ENCODE measurements at places on chromosomes 7 and 10.

DNA sequence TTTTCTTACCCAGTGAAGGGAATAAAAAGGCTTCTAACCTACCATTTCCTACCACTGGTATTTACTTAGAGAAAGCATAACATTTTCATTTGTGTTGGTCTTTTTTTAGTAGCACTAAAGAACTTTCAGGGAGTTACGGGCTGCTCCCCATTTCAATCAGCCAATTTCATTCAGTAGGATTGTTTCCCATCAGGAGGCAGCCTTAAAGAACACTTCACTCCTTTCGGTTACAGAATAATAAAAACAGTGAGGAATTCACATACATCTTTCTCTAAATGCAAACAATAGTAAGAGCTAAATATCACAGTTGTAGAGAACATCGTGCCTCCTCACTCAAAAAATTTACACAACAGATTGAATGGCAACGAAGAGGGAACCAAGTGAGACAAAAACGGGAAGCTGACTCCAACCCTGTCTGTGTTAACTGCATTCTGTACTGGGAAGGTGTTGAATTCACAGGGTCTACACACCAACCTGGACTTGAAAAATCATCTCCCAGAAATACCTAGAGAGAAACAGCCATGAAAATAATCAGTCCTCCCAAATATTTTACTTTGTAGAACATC lies 55.5 kb upstream of the ABLIM1 start:
- peaks cover 3% of the 10 kb centered on the region for H3K4me1 ChIP-seq
- H3K27ac ChIP-seq = no peak overlapping the region
- H3K4me3 ChIP-seq = no peak overlapping the region

DNA sequence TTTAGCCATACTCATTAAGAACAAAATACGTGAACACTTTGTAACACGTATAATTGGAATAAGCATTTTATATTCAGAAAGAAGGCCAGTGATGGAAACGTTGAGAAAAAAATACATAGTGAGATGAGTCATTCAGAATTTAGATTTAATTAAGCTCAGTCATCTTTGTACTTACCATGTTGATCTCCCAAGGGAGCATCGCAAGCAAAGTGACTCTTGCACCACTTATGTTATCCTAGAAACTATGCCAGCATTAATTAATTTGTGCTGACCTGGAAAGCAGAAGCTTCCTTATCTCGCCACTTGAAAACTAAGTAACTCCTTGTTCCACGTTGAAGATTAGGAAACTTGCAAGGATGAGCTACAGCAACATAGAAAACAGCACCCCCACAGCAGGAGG lies 9.7 kb upstream of the MPP7 start:
- no peak overlapping the region for H3K27ac ChIP-seq
- no peaks in the 10 kb centered on the region for H3K27me3 ChIP-seq
- no peaks in the 10 kb centered on the region for H3K36me3 ChIP-seq
- no peak overlapping the region for H3K4me3 ChIP-seq
- no peaks in the 10 kb centered on the region for H3K4me1 ChIP-seq

DNA sequence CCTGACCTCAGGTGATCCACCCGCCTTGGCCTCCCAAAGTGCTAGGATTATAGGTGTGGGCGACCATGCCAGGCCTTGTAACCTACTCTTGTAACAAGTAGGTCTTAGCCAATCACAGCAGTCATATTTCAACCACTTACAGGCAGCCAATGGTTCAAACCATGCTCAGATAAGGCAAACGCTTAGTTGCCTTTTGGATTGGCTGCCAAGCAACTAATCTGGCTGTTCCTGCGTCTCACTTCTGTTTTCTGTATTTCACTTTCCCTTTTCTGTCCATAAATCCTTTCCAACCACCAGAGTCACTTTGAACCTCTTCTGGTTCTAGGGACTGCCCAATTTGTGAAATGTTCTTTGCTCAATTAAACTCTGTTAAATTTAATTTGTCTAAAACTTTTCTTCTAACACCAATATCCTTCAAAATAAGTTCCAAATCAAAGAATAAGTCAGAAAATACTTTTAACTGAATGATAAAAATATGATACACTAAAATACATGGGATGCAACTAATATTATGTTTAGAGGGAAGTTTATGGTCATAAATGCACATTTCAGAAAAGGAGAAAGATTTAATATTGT lies 19.1 kb upstream of the PRF1 start:
- no peaks in the 10 kb centered on the region for H3K36me3 ChIP-seq
- H3K27me3 ChIP-seq = no peaks in the 10 kb centered on the region
- no peak overlapping the region for H3K4me3 ChIP-seq
- no peak for DNase-seq

- no peaks in the 10 kb centered on the region for H3K4me1 ChIP-seq
- no peak overlapping the region for H3K4me3 ChIP-seq
- H3K27ac ChIP-seq = no peak overlapping the region
- DNase-seq = no peak
- no peaks in the 10 kb centered on the region for H3K36me3 ChIP-seq
Measured at GRCh38 chr10:10350050-10350449, 667.6 kb upstream of the CELF2 start.

GRCh38 chr10:101492205-101492604 lies 95.9 kb downstream of the POLL start:
- no peaks in the 10 kb centered on the region for H3K27me3 ChIP-seq
- H3K36me3 ChIP-seq = no peaks in the 10 kb centered on the region
- H3K4me3 ChIP-seq = no peak overlapping the region
- peaks cover 7% of the 10 kb centered on the region for H3K4me1 ChIP-seq
- H3K27ac ChIP-seq = no peak overlapping the region

- no peak overlapping the region for H3K4me3 ChIP-seq
- no peaks in the 10 kb centered on the region for H3K36me3 ChIP-seq
- H3K4me1 ChIP-seq = no peaks in the 10 kb centered on the region
- no peak overlapping the region for H3K27ac ChIP-seq
- no peak for DNase-seq
- no peaks in the 10 kb centered on the region for H3K27me3 ChIP-seq
Measured at GRCh38 chr10:131242007-131242406, 69.5 kb downstream of the TCERG1L start.

DNA sequence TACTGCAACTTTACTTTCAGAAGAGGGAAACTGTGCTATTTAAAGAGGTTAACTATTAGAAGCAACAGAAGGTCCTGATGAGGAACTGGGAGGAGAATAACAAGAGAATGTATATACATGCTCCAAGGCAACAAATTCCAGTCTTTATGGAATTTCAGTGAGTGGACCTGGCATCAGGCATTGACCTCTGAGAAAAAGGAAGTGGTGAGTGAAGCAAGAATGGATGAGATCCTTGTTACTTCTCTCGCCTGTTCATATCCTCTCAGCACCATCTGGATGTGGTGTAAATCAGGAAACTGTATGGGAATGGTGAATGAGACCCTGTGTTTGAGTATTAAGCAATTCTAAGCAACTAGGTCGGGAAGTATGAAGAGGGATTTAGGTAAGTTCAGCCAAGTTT lies 30.3 kb upstream of the KBTBD2 start:
- H3K27me3 ChIP-seq = no peaks in the 10 kb centered on the region
- no peak for DNase-seq
- H3K4me3 ChIP-seq = no peak overlapping the region
- H3K36me3 ChIP-seq = peaks cover 19% of the 10 kb centered on the region
- no peaks in the 10 kb centered on the region for H3K4me1 ChIP-seq
- no peak overlapping the region for H3K27ac ChIP-seq

GRCh38 chr7:108063520-108063933 lies 60.6 kb upstream of the LAMB1 start:
- no peaks in the 10 kb centered on the region for H3K36me3 ChIP-seq
- H3K4me3 ChIP-seq = no peak overlapping the region
- DNase-seq = no peak
- no peak overlapping the region for H3K27ac ChIP-seq

- H3K36me3 ChIP-seq = peaks cover 5% of the 10 kb centered on the region
- no peak overlapping the region for H3K27ac ChIP-seq
- H3K4me1 ChIP-seq = peaks cover 27% of the 10 kb centered on the region
- H3K27me3 ChIP-seq = no peaks in the 10 kb centered on the region
- no peak for DNase-seq
Measured at GRCh38 chr7:155759740-155760430, 52.4 kb downstream of the SHH start.

- H3K27ac ChIP-seq = no peak overlapping the region
- no peaks in the 10 kb centered on the region for H3K27me3 ChIP-seq
- no peaks in the 10 kb centered on the region for H3K36me3 ChIP-seq
- no peak overlapping the region for H3K4me3 ChIP-seq
Measured at GRCh38 chr10:49056356-49056755, 59.0 kb downstream of the VSTM4 start.

DNA sequence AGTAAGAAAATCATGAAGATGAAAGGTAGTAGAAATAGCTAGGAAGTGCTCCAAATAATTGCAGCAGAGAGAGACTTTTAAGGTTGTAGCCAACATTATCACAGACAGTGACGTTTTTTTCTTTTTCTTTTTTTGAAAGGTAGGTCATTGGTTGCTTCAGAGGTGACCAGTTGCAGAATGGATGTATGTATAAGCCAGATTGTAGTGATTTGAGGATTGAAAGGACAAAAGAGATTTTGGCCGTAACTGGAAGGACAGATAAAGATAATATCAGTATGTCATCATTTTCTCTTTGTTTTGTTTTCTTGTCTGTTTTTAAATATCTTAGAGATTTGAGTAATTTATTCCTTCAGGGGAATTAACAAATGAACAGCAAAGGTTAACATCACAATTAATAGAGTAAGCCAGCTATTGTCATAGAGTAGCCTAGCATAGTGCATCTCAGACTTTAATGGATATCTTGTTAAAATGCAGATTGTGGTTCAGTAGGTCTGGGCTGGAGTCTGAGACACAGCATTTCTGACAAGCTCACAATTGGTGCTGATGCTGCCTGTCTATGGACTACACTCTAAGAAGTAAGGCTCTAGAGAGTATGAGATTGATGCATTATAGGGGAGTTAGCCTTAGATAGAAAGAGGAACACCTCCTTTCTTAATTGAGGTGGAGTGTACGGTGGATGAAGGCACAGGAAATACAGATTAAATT lies 28.3 kb downstream of the CDK13 start:
- H3K36me3 ChIP-seq = no peaks in the 10 kb centered on the region
- no peak overlapping the region for H3K4me3 ChIP-seq
- DNase-seq = no peak
- no peaks in the 10 kb centered on the region for H3K27me3 ChIP-seq
- no peak overlapping the region for H3K27ac ChIP-seq

- no peaks in the 10 kb centered on the region for H3K27me3 ChIP-seq
- peaks cover 4% of the 10 kb centered on the region for H3K36me3 ChIP-seq
- H3K4me3 ChIP-seq = no peak overlapping the region
- H3K27ac ChIP-seq = no peak overlapping the region
Measured at GRCh38 chr10:72561745-72562166, 64.1 kb downstream of the MICU1 start.

GRCh38 chr10:122323941-122324675 lies 50.4 kb upstream of the PLEKHA1 start:
- no peak for DNase-seq
- H3K27me3 ChIP-seq = no peaks in the 10 kb centered on the region
- H3K36me3 ChIP-seq = no peaks in the 10 kb centered on the region
- H3K27ac ChIP-seq = no peak overlapping the region
- H3K4me3 ChIP-seq = no peak overlapping the region

DNA sequence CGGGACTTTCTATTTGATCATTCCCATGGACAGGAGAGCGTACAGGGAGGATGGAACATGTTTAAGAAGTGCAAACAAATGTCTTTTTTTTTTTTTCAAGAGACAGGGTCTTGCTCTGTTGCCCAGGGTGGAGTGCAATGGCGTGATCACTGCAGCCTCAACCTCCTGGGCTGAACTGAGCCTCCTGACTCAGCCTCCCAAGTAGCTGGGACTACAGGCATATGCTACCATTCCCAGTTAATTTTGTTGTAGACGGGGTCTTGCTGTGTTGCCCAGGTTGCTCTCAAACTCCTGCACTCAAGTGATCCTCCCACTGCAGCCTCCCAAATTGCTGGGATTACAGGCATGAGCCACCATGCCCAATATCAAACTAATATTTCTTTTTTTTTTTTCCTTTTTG lies 40.5 kb downstream of the SPDYE5 start:
- peaks cover 3% of the 10 kb centered on the region for H3K4me1 ChIP-seq
- no peak for DNase-seq
- no peaks in the 10 kb centered on the region for H3K27me3 ChIP-seq
- H3K27ac ChIP-seq = no peak overlapping the region
- H3K4me3 ChIP-seq = no peak overlapping the region
- H3K36me3 ChIP-seq = no peaks in the 10 kb centered on the region

DNA sequence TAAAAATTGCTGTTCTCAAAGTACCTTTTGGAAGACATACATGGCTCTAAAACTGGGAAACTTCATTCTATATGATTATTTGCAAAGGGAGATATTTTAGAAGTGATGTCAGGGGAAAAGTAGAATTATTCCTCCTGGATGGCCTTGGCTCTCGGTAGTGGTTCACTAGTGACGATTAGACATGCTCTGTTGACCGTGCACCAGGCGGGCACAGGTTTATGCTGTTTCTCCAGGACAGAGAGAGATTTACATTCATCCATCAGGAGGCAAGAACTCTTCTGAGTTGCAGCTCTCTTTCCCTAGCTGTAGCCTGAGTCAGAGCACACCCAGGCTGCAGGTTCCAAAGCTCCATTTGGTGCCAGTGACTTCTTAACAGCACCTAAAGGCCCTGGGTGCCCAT lies 184.9 kb upstream of the WDR11 start:
- H3K4me3 ChIP-seq = no peak overlapping the region
- no peak for DNase-seq
- no peaks in the 10 kb centered on the region for H3K36me3 ChIP-seq

- no peaks in the 10 kb centered on the region for H3K36me3 ChIP-seq
- H3K4me3 ChIP-seq = no peak overlapping the region
- DNase-seq = no peak
- no peaks in the 10 kb centered on the region for H3K27me3 ChIP-seq
- H3K27ac ChIP-seq = no peak overlapping the region
- peaks cover 5% of the 10 kb centered on the region for H3K4me1 ChIP-seq
Measured at GRCh38 chr10:61781969-61782403, 119.3 kb downstream of the CABCOCO1 start.

GRCh38 chr10:92544296-92544695 lies 29.6 kb downstream of the IDE start:
- no peak overlapping the region for H3K27ac ChIP-seq
- no peak for DNase-seq
- H3K4me3 ChIP-seq = no peak overlapping the region
- no peaks in the 10 kb centered on the region for H3K36me3 ChIP-seq

- no peak overlapping the region for H3K27ac ChIP-seq
- no peaks in the 10 kb centered on the region for H3K27me3 ChIP-seq
- H3K4me3 ChIP-seq = no peak overlapping the region
- no peaks in the 10 kb centered on the region for H3K4me1 ChIP-seq
- no peaks in the 10 kb centered on the region for H3K36me3 ChIP-seq
Measured at GRCh38 chr10:10126218-10126617, 891.5 kb upstream of the CELF2 start.

DNA sequence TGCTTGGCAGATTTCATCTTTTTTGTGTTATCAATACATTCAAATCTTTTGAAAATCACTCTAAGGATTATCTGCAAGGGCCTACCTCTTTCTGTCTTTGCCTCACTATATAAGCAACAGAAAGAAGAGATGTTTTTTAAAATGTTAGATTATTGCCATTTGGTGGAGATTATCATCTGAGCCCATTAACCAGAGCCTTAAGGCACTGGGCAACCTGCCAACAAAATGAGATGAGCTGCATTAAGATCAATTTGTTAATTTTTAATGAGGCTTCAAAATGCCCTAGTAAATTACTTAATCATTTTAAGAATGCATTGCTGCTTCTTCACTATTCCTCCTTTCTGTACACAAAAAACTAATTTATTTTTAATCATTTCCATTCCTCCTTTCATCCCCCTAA lies 314.1 kb downstream of the SNX13 start:
- H3K4me1 ChIP-seq = no peaks in the 10 kb centered on the region
- H3K4me3 ChIP-seq = no peak overlapping the region
- DNase-seq = no peak
- H3K27me3 ChIP-seq = no peaks in the 10 kb centered on the region
- no peaks in the 10 kb centered on the region for H3K36me3 ChIP-seq

Data from upper lobe of left lung (tissue), 6 donors.